ENCODE measurements at places on chromosomes 1 and 21.

DNA sequence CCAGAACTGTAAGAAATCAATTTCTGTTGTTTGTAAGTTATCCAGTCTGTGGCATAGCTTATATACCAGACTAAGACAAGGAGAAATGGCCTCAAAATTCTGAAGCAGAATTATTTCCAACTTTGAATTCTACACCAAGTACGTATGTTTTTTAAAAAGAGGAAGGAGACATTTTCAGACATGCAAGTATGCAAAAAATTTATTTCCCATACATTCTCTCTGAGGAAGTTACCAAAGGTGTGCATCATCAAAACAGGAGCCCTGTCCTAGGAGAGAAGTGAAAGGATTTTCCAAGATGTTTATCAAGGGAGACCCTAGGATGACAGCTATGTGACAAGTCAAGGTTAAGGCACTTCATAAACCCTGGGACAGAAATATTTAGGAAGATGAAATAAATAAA is 49.3 kb upstream of the RABGAP1L start:
- no peak for DNase-seq

- no peak for DNase-seq
Measured at GRCh38 chr21:42596657-42597056, 56.8 kb upstream of the PDE9A start.

GRCh38 chr1:167517535-167518330 is 596 bp downstream of the CD247 start:
- no peak for DNase-seq

DNA sequence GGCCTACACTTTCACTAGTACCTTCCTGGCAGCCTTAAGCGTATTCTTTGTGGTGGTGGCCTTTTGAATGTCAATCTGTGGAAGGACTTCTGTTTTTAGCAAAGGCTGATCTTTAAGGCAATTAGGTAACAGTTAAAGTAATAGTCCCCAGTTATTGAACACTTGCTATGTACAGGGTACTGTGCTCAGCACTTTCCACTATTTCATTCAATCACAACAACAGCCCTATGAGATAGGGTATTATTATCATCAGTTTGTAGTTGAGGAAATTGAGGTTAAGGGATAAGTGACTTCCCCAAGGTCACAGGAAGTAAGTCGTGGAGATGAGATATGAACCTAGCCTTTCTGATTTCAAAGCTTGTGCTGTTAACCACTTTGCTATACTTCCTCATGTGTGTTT is 185.7 kb downstream of the ST6GALNAC3 start:
- no peak for DNase-seq

DNA sequence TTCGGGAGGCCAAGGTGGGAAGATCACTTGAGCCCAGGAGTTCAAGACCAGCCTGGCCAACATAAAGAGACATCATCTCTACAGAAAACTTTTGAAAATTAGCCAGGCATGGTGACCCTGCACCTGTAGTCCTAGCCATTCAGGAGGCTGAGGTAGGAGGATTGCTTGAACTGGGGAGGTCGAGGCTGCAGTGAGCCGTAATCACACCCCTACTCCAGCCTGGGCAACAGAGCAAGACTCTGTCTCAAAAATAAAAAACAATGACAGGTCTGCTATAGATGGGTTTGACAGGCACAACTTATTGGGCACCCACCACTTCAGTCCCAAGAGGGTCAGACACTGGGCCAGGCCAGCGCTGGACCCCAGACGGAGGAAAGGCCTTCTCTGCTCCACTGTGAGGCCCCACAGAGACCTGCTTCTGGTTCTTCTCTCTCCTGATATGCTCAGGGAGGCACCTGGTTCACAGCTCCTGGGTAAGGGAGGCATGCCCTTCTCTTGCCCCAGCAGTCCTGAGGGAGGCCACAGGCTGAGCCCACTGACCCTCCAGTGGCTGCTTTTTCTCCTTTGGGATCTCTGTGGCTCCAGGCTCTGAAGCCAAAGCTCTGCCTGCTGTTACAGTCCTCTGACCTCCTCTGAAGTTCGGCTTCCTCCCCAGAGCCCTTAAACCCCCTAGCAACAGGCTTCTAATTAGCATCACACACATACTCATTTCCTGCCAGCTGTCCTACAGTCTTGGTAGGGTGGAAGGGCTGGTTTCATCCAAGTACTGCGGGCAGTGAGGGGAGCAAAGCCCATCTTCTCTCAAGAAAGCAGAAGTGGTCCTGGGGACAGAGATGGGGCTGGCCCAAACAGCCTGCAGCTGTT is 14.4 kb downstream of the S100A16 start:
- no peak for DNase-seq

DNA sequence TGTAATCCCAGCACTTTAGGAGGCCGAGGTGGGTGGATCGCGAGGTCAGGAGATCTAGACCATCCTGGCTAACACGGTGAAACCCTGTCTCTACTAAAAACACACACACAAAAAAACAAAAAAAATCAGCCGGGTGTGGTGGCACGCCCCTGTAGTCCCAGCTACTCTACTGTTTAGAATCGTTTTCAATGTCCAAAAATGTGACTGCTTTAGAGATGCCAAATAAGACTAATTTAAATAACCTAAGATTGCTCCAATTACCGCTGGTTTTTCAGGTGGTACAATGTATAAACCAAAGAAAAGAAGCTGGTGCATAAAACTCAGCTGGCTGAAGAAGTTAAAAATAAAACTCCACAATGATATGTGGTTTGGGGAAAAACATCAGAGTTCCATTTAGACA is 132.0 kb downstream of the RERE start:
- DNase-seq, result no peak

- DNase-seq, result no peak
Measured at GRCh38 chr21:22754746-22755145, 1756.5 kb downstream of the NCAM2 start.

DNA sequence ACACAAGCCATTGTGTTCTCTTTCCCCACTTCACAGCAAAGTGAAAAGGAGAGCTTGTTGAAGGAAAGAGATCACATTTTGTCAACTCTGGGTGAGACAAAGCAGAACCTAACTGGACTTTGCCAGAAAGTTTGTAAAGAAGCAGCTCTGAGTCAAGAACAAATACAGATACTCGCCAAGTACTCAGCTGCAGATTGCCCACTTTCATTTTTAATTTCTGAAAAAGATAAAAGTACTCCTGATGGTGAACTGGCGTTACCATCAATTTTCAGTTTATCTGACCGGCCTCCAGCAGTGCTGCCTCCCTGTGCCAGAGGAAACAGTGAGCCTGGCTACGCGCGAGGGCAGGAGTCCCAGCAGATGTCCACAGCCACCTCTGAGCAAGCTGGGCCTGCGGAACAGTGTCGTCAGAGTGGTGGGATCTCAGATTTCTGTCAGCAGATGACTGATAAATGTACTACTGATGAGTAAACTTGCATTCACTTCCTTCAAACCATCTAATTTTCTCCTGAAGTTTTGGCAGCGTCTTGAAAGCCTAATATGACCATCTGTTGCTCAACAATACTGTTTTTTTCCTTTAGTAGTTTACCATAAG is 43.7 kb downstream of the BACH1 start:
- DNase-seq, result peak; percentile 80

DNA sequence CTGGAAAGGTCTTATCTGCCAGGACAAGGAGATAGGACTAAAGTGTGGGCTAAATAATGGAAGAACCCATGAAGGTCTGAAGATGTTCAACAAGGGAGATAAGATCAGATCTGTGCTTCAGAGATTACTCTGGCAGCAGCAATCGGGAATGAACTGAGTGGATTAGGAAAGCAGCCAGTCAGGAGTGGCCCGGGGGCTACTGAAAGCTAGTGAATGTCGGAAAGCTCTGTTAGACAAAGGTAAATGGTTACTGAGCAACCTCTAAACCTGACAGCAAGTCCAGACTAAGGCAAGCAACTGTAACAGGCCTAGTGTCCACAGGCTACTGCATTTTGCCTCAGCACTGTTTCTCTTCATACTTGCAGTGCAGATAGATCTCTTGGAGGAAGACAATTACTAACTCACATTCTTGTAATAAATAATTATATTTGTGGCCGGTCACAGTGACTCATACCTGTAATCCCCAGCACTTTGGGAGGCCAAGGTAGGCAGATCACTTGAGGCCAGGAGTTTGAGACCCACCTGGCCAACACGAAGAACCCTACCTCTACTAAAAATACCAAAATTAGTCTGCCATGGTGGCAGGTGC is 12.5 kb downstream of the IQGAP3 start:
- no peak for DNase-seq

GRCh38 chr1:35451125-35451528 is 106.1 kb downstream of the KIAA0319L start:
- DNase-seq, result peak; percentile 74

- no peak for DNase-seq
Measured at GRCh38 chr1:67700220-67700619, 15.2 kb downstream of the GADD45A start.

GRCh38 chr1:232340446-232340845 is 289.5 kb downstream of the SIPA1L2 start:
- DNase-seq, result no peak

DNA sequence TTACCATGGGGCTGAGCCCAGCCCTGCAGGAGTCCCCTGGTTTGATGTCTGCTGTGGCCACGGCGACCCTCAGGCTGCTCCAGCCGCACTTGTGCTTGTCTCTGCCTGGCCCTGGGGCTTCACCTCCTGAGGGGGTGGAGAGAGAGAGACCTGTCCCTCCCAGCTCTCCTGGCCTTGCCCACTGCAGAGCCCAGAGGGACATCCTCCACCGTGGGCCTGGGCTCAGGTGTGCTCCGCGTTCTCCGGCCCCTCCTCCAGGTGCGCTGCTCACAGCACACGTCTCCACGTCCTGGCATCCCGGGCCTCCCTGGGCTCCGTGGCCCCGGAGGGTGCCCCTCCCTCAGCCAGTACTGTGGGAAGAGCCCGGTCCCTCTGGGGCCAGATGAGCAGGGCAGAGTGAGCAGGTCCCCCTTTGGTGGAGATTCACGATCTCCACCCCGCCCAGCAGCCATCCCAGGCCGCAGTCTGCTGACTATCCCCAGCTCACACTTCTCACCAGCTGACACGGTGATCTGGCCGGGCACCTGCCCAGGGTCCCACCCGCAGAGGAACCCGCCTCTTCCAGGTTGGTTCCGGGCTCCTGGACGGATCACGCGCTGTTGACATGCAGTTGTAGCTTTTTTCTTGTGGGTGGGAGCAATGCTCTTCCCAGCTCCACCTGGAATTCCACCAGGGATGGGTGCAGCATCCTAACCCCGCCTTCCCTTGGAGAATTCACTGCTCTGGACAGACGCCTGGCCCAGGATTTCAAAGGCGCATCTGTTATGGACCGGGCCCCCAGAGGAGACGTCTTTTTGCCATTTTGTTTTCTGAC is 41.8 kb upstream of the POFUT2 start:
- DNase-seq, result no peak

DNA sequence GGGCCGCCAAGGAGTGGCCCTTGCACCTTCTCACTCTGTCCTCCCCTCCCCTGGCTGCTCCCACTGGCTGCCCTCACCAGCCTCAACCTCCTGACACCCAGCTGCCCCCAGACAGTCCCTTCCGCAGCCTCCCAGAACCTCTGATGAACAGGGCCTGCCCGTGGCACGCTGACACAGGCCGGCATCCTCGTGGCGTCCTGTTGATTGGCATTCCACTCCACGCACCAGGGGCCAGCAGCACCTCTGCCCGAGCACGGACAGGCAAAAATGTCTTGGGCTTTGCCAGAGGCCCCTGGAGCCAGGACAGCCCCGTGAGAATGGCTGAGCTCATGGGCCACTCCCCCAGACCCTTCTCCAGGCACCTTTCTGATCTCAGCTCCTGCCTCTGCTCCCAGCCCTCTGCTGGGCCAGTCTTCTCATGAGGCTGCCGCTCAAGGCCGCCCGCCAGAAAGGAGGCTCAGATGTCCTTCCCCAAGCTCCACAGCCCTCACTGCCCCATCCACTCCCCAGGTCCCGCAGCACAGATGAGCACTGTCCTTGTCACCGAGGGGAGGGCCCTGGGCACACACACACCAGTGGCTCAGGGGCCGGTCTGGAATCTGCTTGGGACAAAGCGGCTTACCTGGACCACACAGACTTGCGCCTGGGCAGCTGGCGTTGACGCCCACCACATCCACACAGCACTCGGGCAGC is 15.8 kb upstream of the RNF223 start:
- no peak for DNase-seq

DNA sequence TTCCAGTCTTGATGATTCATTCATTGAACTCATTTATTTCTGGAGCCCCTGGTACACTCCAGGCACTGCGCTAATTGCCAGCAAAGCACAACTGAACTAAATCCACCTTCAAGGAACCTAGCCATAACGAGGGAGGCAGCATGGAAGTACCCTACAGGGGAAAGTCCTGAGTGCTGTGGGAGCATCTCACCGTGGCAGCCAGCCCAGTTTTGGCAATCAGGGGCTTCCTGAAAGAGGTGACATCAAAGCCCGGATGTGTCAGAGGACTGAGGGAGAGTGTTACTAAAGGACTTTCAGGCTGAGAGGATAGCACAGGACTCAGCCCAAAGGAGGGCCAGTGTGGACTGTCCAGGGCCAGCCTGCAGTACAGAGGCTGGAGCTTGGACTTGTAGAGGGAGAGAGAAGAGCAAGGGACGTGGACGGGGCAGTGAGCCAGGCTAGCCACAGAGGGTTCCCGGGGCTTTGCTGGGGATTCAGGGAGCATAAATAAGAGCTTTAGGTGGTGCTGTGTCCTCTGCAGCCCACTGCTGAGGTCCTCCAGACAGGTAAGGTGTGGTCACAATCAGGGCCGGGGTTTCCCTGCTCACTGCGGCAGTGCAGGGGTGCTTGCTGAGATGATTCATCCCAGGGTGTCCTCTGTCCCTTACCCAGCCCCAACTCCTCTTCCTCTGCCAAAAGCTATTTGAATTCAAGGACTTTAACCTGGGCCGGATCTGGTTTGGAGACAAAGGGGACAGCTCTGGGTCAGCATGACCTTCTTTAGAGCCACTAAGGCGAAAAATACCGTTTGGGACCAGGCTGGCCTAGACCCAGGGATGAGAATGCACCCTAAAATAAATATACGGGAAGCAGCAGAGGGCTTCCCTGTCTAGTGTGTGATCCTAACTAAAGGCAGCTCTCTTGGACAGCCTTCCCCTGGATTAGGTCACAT is 128.3 kb downstream of the EDEM3 start:
- no peak for DNase-seq

DNA sequence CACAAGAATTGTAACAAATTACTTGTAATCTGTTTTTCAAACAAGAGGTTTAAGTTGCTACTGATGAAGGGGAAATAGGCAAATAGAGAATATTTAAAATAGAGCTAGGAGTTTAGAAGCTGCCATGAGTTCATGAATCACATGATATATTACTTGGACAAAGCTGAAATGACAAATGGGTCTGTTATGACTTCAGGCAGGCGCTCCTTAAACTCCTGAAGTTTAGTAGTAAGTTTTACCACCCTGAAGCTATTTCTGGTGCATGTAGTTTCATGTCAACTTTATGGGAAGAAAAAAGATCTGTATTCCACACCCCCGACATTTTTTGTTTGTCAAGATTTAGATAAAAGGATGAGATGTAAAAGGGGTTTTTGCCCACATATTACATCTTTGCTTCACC is 58.5 kb downstream of the PLA2G4A start:
- no peak for DNase-seq

All from AG08396 (cell line).